ENCODE measurements at places on chromosomes 11 and 22.

- no peak for DNase-seq
Observed at GRCh38 chr22:49450498-49450897, 377.2 kb downstream of the BRD1 start.

GRCh38 chr11:23097891-23098290, 237.6 kb upstream of the CCDC179 start:
- no peak for DNase-seq

GRCh38 chr22:38027487-38027886, 29.7 kb upstream of the PICK1 start:
- DNase-seq: no peak

DNA sequence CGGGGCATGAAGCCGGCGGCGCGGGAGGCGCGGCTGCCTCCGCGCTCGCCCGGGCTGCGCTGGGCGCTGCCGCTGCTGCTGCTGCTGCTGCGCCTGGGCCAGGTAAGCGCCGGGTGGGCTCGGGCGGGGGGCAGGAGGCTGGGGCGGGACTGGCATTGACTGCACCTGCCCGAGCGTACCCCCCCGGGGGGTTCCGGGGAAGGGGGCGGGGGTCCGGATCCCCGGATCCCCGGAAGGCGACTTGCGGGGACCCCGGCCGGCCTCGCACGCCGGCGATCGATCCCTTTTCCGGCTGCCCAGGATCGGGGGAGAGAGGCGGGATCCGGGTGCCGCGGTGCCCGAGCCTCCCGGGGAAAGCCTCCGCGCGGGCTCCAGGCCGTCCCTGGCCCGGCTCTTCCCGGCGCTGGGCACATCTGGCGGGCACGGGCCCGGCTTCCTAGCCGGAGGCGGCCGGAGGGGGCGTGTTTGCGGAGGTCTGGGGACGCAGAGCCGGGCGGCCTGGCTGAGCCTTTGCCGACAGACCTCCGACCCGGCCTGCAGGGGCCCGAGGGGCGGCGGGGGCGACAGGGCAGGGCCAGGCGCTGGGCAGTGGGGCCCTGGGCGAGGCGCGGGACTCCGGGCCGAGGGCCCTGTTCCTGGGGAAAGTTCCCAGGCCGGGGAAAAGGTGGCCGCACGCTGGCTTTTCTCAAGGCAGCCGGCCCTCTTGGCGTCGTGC, 705 bp downstream of the PTPRJ start:
- DNase-seq: peak; percentile 50

DNA sequence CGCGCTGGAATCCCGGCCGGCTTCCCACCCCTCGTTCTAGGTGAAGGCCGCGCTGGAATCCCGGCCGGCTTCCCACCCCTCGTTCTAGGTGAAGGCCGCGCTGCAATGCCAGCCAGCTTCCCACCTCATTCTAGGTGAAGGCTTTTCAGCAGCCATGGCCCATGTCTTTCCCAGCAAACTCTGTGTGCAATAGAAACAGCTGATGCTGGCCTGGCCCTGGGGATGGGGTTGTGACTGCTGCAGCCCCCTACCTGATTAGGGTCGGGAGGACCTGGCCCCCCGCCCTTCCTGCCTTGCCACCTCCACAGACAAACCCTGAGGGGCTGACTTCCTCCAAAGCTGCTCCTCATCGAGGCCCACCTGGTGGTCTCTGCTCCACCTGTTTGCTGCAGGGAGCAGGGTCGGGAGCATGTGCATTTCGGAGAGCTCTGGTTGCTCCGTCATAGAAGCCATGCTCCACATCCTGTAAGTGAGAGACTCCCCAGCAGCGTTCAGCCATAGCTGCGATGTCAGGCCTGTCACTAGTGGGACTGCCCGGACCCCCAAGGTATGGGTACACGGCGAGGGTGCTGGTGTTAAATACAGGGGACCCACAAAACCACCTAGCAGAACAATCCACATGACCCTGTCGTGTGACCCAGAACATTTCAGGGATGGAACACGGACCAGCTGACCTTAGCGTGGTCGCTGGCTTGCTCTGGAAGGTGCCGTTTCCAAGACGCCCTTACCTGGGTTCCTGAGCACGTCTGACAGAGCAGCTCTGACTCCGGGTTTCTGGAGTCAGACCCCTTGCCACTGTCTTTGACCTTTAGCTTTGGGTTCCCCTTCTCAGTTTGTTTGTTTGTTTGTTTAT, 3.3 kb downstream of the ZBED4 start:
- no peak for DNase-seq

DNA sequence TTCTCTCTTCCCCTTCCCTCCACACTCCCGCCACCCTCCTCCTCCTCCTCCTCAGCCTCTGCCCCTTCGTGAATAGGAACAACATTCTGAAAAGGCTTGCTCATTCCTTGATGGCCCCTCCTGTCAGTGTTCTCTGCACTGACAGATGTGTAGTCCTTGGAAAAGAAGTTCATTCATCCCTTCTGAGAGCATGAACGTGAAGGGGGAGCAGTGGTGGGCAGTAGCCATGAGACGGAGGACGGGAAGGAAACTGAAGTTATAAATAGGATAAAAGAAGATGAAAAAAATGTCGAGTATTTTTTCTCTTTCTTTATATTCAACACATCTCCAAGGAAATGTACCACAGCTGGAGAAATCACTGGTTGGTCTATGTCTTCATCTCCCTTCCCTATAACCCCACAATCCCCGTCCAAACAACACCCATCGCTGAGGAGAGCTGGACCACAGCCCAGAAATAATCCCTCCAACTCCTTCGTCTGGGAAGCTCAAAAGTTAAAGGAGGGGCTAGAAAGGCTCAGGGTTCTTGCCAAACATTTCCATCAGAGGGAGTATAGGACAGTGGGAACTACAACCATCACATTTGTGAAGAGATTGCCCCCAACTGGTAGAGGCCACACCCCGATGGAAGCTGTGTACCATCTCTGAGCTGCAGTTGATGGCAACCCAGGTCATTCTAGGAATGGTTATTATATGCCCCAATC, 33.5 kb downstream of the ETS1 start:
- no peak for DNase-seq

DNA sequence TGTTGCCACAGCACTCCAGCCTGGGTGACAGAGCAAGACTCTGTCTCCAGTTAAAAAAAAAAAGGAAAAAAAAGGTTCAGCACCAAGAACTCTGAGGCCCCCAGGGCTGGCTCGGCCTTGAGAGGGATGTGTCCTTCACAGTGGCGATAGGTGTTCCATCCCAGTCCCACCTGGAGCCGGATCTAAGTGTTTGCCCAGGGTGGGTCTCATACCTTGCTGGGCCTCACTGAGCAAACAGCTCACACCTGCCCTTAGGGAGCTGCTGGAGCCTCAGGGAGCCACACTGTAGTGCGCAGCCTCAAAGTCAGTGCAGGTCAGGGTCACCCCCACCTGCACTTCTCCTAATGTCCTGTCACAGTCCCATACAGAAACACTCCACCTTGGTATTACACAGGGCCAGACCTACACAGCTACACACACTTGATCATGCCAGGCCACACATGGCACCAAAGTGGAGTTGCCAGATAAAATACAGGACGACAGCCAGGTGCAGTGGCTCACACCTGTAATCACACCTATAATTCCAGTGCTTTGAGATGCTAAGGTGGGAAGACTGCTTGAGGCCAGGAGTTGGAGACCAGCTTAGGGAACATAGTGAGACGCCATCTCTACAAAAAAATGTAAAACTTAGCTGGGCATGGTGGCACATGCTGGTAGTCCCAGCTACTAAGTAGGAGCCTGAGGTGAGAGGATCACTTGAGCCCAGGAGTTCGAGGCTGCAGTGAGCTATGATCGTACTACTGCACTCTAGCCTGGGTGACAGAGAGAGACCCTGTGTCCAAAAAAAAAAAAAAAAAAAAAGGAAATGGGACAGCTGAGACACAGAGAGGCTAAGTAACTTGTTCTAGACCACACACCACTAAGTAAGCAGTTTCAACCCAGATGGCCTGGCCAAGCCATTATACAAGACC, 7.3 kb downstream of the STARD10 start:
- no peak for DNase-seq

GRCh38 chr11:125102510-125102909, 8.9 kb downstream of the TMEM218 start:
- DNase-seq: peak; percentile 86

DNA sequence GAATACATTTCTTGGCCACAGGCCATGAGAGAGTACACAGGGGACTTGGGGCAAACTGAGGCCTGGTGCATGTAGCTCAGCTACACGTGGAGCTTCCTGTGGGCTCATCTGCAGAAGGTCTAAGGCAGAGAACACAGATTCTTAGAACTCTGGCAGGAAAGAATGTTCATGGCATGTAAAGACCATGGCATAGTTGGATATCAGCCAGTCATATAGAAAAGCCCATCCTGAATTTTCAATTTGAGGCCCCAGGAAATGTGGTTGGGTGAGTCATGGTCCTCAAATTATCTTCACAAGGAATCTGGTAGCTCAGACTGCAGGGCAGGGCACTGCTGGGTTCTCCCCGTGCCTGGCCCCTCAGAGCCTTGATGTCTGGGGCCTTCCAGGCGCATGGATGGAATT, 13.7 kb upstream of the ST3GAL4 start:
- no peak for DNase-seq

- no peak for DNase-seq
Observed at GRCh38 chr22:24996420-24996952, 44.0 kb downstream of the KIAA1671 start.

DNA sequence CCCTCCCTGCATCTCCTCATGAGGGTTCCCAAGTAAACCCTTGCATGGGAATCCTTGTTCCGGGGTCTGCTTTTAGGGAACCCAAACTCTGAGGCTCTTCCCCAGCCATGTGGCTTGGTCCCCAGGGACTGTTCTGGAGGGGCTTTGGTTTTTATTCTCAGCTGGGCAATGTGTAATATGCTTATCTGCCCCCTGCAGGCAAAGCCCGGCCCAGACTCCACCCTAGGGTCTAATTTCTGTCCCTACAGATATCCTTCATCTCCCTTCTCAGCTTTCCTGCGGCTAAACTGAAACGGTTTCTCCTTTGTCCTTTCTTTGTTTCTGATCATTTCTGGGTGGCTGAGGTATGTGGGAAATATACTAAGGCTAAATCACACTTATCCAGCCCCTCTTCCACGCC, 37.1 kb downstream of the TST start:
- no peak for DNase-seq

GRCh38 chr22:25746012-25746373, 4.0 kb downstream of the MYO18B start:
- DNase-seq: no peak

GRCh38 chr11:102260241-102260640, 57.0 kb upstream of the BIRC3 start:
- DNase-seq: no peak
